GM23248 (cell line): ENCODE measurements at places on chromosomes 4 and X. TPM values are rescaled to one million over a fixed set of nuclear protein-coding genes. Genes with fewer than 3 reads are reported as not detected.

- no peak overlapping the region for H3K4me3 ChIP-seq
- no peaks in the 10 kb centered on the region for H3K4me1 ChIP-seq
- H3K27ac ChIP-seq = no peak overlapping the region
- H3K36me3 ChIP-seq = no peaks in the 10 kb centered on the region
Measured at GRCh38 chrX:148574237-148574973, 74.0 kb downstream of the AFF2 start.

DNA sequence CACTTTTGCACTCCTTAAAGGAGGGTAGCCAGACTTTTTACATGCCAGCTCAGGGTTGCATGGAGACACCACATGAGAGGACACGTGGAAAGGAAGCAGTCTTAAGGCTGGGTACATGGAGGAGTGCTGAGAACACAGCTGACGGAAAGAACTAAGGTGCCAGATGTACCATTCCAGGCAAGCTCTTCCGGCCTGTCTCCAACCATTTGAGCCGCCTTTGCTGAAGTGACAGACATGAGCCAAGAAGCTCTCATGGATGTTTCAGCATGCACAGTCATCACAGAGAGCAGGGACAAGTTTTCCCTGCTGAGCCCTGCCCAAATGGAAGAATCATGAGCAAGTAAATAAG is 83.4 kb upstream of the BMP2K start:
- H3K27ac ChIP-seq = no peak overlapping the region
- H3K4me1 ChIP-seq = peaks cover 34% of the 10 kb centered on the region
- H3K27me3 ChIP-seq = no peaks in the 10 kb centered on the region

- no peak overlapping the region for H3K4me3 ChIP-seq
- DNase-seq = peak; percentile 36
- H3K27ac ChIP-seq = no peak overlapping the region
- peaks cover 14% of the 10 kb centered on the region for H3K4me1 ChIP-seq
- no peaks in the 10 kb centered on the region for H3K27me3 ChIP-seq
Measured at GRCh38 chrX:70046978-70047377, 2.8 kb downstream of the AWAT2 start.

- H3K36me3 ChIP-seq = peaks cover 29% of the 10 kb centered on the region
- peak; percentile 73 for DNase-seq
- H3K4me3 ChIP-seq = 0 out of 2 replicates have a peak overlapping the region, but pooled peaks have one; percentile 87
Measured at GRCh38 chr4:113756005-113756410, 5.5 kb downstream of the CAMK2D start.

- peaks cover 60% of the 10 kb centered on the region for H3K4me1 ChIP-seq
- peak; percentile 17 for DNase-seq
- no peaks in the 10 kb centered on the region for H3K27me3 ChIP-seq
- H3K4me3 ChIP-seq = no peak overlapping the region
Measured at GRCh38 chr4:176839656-176840055, 46.9 kb upstream of the VEGFC start.

DNA sequence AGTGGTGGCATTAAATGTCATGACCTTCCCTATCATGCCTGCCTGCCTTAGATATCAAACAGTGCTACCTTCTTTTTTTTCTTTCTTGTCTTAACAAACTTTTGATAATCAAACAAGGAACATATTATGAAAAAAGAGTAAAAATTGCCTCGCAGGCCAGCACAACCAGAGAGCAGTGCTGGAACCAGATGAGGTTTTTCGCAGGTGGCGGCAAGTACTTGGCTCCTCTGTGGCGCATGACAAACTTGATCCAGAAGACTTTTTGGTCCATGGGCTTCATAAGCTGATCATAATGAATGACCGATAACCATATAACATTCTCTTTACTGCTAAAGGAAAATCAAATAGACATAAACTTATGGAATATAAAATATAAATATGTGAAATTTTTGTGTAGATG is 61.8 kb downstream of the UGT2B10 start:
- DNase-seq = no peak
- no peaks in the 10 kb centered on the region for H3K4me1 ChIP-seq
- H3K27ac ChIP-seq = no peak overlapping the region
- no peak overlapping the region for H3K4me3 ChIP-seq
- no peaks in the 10 kb centered on the region for H3K27me3 ChIP-seq

GRCh38 chr4:93605163-93605562 is 223.4 kb upstream of the ATOH1 start:
- no peaks in the 10 kb centered on the region for H3K4me1 ChIP-seq
- no peak overlapping the region for H3K27ac ChIP-seq
- no peaks in the 10 kb centered on the region for H3K36me3 ChIP-seq

GRCh38 chr4:72591547-72592454 is 22.8 kb upstream of the ADAMTS3 start:
- peaks cover 11% of the 10 kb centered on the region for H3K4me1 ChIP-seq
- no peak overlapping the region for H3K4me3 ChIP-seq

ASMT gene
- not detected in 2 replicates for total RNA-seq

CSAG3 gene
- not detected in 2 replicates for total RNA-seq
